Fibroblast of lung (primary cell): ENCODE measurements at places on chromosomes 5 and 9.

DNA sequence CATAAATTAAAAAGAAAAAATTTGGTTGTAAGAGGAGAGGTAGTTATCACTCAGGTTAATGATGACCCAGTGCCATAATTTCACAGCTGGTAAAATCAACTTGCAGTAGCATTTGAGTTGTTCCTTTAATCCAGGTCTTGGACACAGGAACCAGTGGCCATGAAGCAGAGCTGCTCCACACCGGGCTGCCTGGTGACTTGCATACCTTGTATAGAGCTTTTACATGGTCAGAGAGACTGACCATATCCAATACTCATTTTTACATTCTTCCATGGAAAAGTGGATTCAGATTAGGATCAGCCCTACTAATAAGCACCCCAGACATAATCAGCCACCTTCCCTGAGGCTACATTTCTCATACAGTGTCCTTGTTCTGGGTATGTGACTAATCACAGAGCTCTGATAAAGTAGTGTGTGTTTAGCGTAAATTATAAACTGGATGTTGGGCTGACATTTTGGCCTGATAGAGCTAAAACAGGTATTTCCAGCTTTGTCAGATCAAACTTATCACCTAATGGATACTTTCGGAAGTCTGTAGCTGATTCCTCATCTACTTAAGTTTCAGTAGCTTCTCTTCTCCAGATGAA lies 77.0 kb upstream of the ZSWIM6 start:
- no peak overlapping the region for H3K27ac ChIP-seq
- no peaks in the 10 kb centered on the region for H3K4me1 ChIP-seq
- H3K27me3 ChIP-seq, result no peaks in the 10 kb centered on the region

DNA sequence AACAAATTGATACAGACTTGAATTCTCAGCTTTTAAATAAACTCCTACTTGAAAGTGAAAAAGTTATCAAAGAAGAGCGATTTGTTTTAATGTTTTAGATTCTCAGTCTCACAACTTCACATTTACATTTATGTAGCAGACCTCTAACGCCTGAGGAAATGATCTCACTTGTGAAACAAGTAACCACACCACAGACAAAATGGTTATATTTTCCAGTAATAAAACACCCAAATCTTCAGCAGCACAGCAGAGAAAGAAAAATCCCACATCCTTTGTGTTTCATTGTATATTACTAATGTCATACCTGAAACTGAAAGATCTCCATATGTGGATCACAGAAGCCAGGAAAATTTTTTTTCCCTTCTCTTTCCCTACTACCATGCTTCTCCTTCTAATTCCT lies 29.8 kb upstream of the GZMA start:
- no peaks in the 10 kb centered on the region for H3K4me1 ChIP-seq
- no peaks in the 10 kb centered on the region for H3K36me3 ChIP-seq
- H3K27me3 ChIP-seq, result no peaks in the 10 kb centered on the region
- H3K27ac ChIP-seq, result no peak overlapping the region
- no peak overlapping the region for H3K4me3 ChIP-seq
- no peak for DNase-seq

GRCh38 chr5:136004436-136004835 lies 24.4 kb upstream of the TGFBI start:
- no peaks in the 10 kb centered on the region for H3K36me3 ChIP-seq
- no peak overlapping the region for H3K4me3 ChIP-seq
- peaks cover 29% of the 10 kb centered on the region for H3K4me1 ChIP-seq
- no peak overlapping the region for H3K27ac ChIP-seq
- DNase-seq, result peak; percentile 90

DNA sequence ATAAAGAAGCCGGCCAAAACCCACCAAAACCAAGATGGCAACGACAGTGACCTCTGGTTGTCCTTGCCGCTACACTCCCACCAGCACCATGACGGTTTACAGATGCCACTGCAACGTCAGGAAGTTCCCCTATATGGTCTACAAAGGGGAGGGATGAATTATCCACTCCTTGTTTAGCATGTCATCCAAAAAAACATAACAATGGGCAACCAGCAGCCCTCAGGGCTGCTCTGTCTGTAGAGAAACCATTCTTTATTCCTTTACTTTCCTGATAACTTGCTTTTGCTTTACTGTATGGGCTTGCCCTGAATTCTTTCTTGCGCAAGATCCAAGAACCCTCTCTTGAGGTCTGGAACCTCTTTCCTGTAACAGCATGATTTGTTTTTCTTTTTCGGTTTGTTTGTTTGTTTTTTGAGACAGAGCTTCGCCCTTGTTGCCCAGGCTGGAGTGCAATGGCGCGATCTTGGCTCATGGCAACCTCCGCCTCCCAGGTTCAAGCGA lies 2.0 kb upstream of the UAP1L1 start:
- H3K4me3 ChIP-seq, result no peak overlapping the region
- no peaks in the 10 kb centered on the region for H3K27me3 ChIP-seq
- peaks cover 13% of the 10 kb centered on the region for H3K4me1 ChIP-seq
- no peak overlapping the region for H3K27ac ChIP-seq
- no peak for DNase-seq

GRCh38 chr5:39073767-39074016 lies 507 bp downstream of the RICTOR start:
- H3K27me3 ChIP-seq, result no peaks in the 10 kb centered on the region
- peaks cover 3% of the 10 kb centered on the region for H3K4me1 ChIP-seq
- H3K4me3 ChIP-seq, result peak overlapping the region; percentile 62

DNA sequence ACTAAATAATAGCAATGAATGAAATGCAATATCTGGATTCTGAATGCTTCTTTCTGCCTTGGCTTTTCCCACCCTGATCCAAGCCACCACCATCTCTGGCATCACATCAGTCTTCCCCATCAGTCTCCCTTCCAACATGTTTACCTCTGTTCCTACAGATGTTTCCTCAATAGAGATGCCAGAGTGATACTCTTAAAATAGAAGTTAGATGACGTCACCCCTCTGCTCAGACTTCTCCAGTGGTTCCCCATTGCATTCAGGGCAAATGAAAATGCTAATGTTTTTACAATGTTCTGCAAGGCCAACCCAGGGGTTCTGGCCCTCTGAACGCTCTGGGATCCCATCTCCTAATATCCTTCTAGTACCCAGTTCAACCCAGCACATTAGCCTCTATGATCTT lies 305.8 kb downstream of the TRIM32 start:
- no peaks in the 10 kb centered on the region for H3K27me3 ChIP-seq
- no peak for DNase-seq
- no peaks in the 10 kb centered on the region for H3K36me3 ChIP-seq
- no peaks in the 10 kb centered on the region for H3K4me1 ChIP-seq
- no peak overlapping the region for H3K4me3 ChIP-seq

GRCh38 chr9:34988218-34989002 lies 1.1 kb upstream of the DNAJB5 start:
- peaks cover 21% of the 10 kb centered on the region for H3K4me1 ChIP-seq
- H3K36me3 ChIP-seq, result no peaks in the 10 kb centered on the region
- H3K4me3 ChIP-seq, result peak overlapping the region; percentile 80
- H3K27me3 ChIP-seq, result no peaks in the 10 kb centered on the region
- no peak for DNase-seq
- H3K27ac ChIP-seq, result peak overlapping the region; percentile 47

DNA sequence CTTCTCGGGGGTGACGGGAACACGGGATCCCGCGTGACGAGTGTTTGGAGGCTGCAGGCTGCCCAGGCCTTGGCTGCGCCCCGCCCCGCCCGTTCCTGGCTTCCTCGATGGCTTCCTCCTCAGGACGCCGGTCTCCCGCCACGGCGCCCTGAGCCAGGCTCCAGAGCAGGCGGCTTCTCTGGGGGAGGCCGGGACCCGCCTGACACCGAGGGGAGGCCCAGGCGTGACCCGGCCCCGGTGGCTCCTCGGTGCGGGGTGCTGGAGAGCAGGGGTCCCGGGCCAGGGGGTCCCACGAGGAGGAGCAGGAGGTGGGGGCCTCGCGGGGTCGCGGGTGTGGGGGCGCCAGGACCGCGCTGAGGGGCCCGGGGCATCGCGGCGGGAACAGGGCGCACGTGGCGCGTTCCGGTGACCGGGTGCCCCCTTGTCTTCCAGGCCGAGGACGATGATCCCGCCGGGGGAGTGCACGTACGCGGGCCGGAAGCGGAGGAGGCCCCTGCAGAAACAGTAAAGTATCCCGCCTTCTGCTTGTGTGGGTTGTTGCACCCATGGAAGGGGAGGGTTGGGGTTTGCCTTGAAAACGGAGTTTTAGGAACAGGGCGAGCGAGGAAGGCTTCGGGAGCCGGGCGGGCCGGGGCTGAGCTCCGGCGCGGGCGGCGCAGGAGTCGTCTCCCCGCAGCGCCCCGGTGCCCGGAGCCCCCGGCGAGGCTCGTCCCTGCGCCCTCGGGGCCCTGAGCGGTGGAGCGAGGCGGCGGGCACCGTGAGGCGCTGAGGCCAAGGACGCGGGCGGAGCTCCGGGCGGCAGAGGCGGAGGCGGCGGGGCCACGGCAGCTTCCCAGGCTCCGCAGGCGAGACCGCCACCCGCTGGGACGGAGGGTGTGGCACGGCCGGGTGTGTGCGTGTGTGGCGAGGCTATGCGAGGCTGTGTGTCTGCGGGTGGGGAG lies 22.2 kb downstream of the AHRR start:
- peak; percentile 70 for DNase-seq
- H3K36me3 ChIP-seq, result no peaks in the 10 kb centered on the region
- no peaks in the 10 kb centered on the region for H3K27me3 ChIP-seq
- H3K4me1 ChIP-seq, result peaks cover 3% of the 10 kb centered on the region
- peak overlapping the region; percentile 70 for H3K27ac ChIP-seq
